ENCODE measurements at places on chromosomes 7 and 10.

- DNase-seq, result no peak
Observed at GRCh38 chr10:121307411-121307980, 290.7 kb downstream of the FGFR2 start.

DNA sequence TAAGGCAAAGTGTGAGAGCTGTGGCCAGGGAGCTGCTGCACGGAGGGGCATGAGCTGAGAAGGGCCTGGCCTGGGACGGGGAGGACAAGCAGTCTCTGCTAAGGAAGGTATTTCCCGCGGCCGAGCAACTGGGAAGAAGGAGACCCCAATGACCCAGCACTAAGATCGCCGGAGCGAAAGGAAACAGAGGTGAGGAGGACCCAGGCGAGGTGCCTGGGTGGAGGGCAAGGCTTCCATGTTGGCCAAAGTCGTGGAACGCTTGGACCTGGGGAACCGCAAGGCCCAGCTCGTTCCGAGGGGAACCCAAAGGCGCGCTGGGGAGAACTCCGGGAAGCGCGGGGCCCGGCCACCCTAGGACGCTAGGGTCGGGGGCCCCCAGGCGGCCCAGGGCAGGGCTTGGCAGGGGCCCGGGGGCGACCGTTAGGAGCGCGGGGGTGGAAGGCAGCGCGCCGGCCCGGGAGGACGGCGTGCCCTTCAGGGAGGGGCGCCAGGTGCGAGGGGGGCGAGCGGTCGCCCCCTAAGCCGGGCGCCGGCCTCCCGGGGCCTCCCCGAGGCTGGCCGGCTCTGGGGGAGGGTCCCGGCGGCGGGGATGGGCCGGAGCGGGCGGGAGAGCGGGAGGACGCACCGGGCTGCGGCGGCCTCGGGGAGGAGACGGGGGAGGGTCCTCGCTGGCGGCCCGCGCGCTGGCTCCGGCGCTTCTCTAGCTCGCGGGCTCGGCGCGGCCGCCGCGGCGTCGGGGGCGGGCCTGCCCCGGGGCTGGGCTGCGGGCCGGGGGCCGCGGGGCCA lies 545 bp downstream of the GIGYF1 start:
- DNase-seq, result no peak

- no peak for DNase-seq
Observed at GRCh38 chr7:47693216-47693615, 111.3 kb upstream of the TNS3 start.

GRCh38 chr10:5566614-5567013 lies 41.9 kb downstream of the CALML3 start:
- no peak for DNase-seq

DNA sequence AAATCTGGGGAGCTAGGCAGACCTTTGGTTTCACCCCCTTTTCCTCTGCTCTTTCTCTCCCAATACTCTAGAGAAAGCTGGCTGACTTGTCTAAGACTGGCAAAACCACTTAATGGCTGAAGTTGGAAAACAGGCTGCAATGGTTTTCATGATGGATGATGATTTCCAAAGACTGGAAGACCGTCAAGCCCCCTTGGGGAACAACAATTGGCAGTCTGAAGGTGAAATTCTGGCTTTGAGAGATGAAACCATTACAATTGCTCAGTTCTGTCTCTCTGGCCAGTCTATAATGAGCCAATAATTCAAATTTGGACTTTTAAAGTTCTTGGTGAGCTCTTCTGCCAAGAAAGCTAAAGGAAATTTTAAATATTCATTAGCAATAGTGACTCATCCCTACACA lies 680.5 kb downstream of the PARD3 start:
- no peak for DNase-seq

DNA sequence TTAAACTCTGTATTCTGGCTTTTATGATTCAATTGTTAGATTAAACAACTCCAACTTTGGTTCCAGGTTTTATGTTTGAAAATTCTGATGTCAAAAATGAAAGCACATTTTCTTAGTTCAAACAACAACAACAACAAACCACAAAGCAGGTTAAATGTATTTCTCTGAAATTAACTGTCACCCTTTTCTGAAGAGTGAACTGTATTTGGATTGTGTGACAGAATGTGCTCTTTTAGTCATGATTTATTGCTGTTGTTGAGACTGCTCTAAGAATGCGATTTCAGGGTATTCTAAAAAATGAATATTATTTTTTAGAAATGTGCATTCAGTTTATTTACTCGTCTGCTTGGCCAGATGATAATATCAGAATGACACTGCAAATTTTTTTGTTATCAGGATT lies 144.1 kb downstream of the GNAI1 start:
- no peak for DNase-seq

GRCh38 chr7:94874036-94874785 lies 33.2 kb upstream of the PPP1R9A start:
- no peak for DNase-seq

All from LoVo (cell line).